ENCODE measurements at places on chromosomes 16 and 17.

DNA sequence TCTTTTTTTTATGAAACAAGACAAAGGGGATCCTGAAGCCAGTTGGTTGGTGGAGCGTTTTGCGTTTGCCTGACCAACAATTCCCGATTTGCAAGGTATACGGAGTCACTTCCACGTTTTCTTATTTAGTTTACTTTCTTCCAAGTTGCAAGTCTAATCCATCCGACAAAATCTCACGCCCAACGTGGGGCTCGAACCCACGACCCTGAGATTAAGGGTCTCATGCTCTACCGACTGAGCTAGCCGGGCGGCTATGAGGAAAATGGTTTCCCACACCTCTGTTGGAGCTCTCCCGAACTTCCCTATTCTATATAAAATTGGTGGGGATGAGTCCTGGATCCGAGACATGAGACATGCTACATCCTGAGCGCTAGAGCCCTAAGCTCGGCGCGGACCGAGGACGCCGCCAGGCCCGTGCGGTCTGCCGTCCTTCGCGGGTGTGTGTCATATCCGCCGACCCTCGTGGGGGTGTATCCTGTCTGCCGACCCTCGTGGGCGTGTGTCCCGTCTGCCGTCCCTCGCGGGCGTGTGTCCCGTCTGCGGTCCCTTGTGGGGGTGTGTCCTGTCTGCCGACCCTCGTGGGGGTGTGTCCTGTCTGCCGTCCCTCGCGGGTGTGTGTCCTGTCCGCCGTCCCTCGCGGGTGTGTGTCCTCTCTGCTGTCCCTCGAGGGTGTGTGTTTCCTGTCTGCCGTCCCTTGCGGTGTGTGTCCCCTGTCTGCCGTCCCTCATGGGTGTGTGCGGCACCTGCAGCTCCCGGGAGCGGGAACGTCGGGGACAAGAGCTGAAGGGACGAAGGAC is 22.6 kb downstream of the ZNF213 start:
- DNase-seq, result no peak

- DNase-seq, result no peak
Measured at GRCh38 chr17:32575852-32576251, 89.1 kb downstream of the CDK5R1 start.

DNA sequence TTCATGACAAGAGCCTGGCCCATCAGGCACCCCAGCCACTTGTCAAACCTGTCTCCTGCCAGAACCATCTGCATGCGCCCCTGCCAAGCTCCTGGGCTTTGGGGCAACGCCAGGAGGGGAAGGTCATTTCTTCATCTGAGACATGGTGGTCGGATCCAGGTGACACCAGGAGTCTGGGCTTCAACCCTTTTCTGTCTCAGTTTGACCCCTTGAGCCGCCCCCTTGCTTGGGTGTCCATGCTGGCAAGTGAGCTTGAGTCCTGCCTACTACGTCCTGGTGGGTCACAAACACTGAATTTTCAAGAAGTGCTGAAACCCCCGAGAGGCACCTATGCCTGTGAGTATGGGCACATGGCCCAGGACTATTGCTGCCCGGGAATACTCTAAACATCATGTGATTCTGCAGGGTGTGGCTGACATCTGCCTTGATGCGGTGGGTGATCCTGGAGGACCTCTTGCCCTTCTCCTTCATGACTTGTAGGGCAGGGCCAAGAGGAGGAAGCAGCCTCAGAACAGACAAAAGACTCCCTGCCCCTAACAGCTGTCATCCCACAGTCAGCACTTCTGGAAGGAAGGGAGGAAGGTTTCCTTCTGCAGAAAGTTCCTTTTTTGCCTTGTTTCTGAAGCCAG is 43.4 kb downstream of the TNFRSF13B start:
- DNase-seq, result no peak

GRCh38 chr16:57750796-57751538 is 15.4 kb downstream of the KATNB1 start:
- no peak for DNase-seq

DNA sequence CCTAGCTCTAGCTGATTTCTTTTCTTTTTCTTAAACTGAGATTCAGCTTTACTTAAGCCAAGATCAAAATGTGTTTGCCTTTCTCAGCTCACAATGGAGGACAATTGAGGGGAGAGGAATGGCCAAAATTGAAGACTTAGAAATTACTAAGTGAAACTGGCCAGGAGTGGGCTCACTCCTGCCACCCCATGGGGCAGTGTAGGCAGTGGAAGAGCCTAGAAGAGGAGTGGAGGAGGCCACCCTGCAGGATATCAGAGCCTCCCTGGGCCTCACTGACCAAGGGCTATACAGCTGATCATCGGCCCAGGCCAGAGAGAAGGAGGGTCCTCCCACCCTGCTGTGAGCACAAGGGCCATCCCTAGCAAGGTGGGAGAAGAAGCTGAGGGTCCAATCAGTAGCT is 119.8 kb downstream of the CCT6B start:
- no peak for DNase-seq

DNA sequence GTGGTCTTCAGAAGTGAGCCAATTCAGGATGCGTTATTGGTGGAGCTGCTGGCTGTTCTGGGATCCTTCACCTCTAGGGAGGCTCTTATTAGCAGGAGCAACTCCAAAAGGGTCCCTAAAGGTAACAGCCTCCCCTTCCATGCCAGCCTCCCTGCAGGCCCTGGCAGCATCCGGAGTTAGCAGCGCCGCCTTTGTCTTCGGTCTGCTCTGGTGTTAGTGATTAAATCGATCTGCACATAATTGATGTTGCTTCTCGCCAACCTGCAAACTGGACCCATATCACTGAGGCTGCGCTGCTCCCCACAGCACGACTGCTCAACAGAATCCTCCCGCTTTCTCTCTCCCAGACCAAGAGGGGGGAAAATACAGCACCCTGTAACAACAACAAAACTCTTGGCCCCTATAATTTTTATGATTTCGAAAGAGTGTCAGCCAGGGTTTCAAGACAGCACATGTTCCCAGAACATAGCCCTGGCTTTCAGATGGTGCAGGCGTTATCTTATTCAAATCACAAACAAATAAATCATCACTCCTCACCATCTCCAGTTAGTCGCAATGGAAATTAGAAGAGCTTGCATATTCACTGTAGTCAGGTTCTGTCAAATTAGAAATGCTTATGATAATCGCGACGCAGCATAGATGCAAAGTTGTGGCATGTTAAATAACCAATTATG is 76.0 kb downstream of the IRX3 start:
- DNase-seq, result no peak

DNA sequence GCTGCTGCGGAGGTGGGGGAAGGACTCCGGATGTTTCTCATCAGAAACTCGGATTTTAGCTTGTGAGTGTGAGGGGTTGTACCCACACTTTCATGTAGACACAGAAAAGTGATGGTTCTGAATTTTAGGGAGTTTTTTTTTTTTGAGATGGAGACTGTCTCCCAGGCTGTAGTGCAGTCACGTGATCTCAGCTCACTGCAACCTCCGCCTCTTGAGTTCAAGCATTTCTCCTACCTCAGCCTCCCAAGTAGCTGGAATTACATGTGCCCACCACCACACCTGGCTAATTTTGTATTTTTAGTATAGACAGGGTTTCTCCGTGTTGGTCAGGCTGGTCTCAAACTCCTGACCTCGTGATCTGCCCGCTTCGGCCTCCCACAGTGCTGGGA is 22.4 kb upstream of the GNG13 start:
- no peak for DNase-seq

DNA sequence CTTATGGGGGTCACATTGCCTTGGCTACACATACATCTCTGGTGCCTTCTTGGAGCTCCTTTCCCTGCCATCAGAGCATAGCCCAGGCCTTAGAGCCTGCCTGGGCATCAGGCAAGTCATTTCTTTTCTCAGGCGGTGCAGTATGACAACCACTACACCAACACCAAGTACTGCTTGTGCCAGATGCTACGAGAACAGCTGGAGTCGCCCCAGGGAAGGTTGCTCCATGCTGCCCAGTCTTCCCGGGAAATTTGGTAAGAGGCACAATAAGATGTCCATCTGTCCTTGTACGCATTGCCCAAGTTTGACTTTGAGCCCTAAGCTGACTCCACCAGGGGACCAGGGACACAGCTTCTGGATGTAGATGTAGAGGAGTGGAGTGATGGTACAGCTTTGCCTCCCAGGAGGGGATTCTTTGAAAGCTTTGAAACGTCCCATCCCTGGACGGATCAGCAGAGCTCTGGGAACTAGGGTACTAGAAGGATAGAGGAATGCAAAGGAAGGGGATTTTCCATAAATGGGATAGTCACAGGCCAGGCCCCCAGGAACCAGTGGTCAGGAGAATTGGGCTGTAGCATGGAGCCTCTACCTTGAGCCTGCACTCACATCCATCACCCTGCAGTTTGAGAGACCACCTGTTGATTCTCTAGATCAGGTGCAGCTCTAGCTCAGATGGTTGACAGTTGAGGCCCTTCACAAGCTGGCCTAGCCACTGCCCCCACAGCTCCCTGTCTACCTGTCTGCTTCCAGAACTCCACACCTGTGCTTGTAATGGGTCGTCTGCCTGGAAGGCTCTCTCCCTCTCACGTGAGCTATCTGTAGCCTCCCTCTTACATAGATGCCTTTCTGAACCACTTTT is 11.0 kb upstream of the NFATC3 start:
- no peak for DNase-seq

- no peak for DNase-seq
Measured at GRCh38 chr17:42518046-42518754, 17.8 kb upstream of the NAGLU start.

DNA sequence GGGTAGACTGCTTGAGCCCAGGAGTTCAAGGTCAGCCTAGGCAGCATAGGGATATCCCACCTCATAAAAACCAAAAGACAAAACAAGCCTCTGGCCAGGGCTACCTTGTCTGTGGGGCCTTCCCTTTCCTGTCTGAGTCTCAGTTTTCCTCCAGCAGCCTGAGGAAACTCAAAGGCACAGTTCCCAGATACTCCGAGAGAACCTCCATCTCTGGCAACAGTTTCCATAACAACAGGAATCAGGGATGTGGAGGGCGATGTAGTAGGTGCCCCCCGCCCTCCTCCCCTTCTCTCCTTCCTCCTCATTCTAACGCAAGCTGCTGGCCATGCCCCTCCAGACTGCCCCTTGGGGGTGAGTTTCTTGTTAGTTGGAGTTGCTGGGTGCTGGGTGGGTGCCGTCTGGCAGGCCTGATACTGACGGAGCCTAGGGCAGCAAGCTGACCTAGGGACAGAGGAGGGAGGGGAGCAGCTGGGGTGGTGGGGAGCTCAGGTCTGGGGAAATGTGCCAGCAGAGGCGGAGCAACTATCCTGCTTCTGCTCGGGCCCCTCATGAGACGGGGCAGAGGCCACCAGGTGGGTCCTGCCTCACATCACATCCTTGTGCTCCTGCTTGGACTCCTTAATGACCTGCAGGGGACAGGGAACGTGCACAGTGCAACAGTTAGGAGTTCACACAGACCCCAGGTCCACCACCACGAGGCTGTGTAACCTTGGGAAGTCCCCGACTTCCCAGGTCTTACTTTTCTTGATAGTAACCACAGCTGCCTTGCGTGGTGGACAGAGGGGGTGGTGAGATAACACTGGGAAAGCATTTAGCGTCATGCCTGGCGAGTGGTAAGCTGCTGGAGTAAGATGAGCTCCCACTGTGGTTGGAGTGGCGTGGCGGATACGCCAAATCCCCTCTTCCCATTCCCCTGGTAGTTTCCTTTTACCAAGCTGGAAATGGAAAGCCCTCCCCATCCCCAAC is 7.8 kb upstream of the EFTUD2 start:
- no peak for DNase-seq

DNA sequence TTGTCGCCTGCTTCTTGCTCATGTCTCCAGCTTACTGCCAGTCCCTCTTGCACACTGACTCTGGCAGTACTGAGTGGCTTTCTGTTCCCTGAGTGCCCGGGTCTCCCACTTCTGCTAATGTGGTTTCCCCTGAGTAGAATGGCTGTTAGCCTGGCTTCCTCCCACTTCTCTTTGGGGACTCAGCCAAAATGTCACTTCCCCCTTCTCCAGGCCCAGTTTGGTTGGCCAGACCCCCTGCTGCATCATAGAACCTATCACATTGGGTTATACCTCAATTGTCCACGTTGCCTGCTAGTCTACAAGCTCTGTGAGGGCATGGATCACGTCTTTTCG is 304.4 kb downstream of the HS3ST3B1 start:
- DNase-seq, result no peak

DNA sequence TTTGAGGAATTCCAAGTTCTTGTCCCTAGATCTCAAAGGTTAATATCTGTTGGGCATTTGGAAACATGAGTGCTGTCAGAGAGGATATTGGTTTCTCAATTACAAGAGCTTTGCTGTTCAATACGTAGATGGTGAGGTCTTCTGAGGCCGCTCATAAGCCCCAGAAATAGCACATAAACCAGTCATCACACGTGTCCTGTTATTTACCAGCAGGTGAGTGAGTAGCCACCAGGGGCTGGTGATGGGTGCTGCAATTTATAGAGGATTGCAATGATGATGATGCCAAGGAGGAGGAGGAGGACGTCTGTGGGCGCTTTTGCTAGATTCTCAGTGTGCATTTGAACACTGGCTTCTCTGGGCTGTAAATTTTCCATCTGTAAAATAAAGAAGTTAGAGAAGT is 89.0 kb downstream of the SALL1 start:
- DNase-seq, result no peak

DNA sequence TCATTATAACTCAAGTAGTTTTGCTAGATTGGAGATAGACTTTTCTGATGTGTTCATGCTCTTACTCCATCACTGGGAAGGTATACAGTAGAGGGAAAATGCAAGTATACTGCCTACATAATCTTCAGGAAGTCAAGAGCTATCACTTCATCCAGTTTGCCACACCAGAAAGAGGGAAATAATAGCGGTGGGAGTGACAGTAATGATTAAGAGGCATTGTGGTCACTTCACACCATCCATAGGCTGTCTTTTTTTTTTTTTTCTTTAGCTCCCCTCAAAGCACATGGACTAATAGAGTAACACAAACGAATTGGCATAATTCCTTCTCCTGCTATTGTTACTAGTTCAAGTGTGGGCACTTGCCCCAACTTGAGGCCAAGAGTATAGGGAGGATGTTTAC is 28.4 kb upstream of the HLF start:
- no peak for DNase-seq

GRCh38 chr16:50781043-50781442 is 39.2 kb downstream of the CYLD start:
- DNase-seq, result no peak

DNA sequence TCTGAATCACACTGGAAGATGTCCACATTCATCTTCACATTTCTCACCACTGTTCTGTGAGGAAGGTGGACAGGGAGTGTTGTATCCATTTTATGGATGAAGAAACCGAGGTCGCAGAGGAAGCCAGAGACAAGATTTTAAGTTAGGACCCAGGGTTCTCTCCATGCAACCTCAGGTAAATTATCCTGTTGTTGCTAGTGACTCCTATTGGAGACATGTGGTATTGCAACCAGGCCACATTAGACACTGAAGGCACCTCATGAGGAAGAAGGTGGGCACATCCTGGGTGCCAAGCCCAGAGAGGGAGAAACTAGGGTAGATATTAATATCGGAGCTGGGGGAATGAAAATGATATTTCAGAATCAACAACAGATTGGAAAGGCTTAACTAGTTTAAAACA is 8.5 kb upstream of the WNT9B start:
- DNase-seq, result no peak

GRCh38 chr16:58963479-58963878 is 229.4 kb upstream of the GOT2 start:
- no peak for DNase-seq

Data from stimulated activated CD4-positive, alpha-beta T cell treated with anti-CD3 and anti-CD28 coated beads, Interleukin-15, amount 100 ng/mL, for 48 hours (primary cell).